ENCODE measurements at places on chromosomes 11 and 22.

GRCh38 chr11:92511522-92512203 is 287.0 kb downstream of the FAT3 start:
- DNase-seq = no peak

DNA sequence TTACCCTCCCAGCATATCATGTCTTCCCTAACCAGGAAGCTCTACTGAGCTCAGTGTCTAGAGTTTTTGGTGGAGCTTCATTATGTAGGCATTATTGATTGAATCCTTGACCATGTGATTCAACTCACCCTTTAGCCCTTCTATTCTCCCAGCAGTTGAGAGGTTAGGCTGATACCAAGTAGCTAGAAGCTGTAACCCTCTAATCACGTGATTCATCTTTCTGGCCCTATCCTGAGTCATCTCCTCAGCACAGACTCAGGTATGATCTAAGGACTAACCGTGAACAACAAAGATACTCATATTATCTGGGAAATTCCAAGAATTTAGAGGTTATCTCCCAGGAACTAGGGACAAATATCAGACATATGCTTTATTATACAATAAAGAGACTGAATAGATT is 625.5 kb downstream of the JRKL start:
- DNase-seq = no peak

DNA sequence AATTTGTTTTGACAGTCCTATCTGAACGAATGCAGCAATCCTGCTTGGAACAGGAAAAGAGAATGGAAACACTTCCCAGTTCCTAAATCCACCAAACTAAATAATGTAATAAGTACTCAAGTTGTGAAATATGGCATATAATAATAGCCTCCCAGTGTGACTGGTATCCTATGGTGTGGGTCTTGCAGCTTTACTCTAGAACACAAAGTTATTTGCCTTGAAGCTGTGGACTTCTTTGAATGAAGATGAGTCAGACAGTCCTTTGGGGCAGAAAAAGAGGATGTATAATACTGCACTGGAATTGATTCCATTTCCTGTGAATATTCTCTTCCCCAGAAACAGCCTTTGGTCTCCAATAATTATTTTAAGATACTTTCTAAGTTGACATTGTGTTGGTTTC is 887.0 kb downstream of the KCNA4 start:
- no peak for DNase-seq

DNA sequence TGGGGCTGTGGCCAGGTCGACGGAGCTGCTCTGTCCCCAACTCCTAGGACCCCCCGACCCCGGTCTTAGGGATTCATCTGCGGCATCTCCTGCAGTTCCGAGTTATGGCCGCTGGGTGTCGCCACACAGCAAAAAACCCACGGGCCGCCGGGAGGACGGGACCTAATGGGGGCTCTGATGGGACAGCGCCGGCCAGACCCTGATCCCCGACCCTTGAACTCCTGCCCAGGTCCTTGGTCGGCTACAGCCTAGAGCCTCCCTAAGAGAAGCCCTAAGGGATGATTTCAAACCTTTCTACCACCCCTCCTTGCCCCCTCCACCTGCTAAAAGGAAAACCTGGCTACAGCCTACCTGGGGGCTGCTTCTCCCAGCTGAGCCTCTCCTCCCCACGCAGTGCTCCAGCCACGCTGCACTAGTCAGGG is 30.8 kb upstream of the LRRC10B start:
- DNase-seq = no peak

DNA sequence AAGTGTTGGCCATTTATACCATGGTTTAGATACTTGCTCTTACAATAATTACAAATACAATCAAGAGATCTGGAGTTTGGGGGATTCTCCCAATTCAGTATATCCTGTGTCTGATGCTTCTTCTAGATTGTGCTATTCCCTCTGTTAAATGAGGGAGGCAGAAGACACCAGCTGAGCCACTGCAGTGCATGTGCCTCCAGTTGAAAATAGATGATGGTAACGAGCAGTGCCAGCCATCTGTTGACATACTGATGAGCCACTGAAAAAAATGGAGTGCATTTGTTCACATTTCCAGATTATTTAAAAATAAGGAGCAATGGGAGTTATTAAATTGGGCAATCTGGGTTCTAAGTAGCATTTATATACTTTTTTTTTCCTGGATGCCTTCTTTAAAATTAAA is 1428.0 kb upstream of the TENM4 start:
- no peak for DNase-seq

- DNase-seq = no peak
Observed at GRCh38 chr22:40484906-40485669, 114.7 kb downstream of the SGSM3 start.

GRCh38 chr11:76918941-76919386 is 58.2 kb downstream of the ACER3 start:
- DNase-seq = peak; percentile 24

DNA sequence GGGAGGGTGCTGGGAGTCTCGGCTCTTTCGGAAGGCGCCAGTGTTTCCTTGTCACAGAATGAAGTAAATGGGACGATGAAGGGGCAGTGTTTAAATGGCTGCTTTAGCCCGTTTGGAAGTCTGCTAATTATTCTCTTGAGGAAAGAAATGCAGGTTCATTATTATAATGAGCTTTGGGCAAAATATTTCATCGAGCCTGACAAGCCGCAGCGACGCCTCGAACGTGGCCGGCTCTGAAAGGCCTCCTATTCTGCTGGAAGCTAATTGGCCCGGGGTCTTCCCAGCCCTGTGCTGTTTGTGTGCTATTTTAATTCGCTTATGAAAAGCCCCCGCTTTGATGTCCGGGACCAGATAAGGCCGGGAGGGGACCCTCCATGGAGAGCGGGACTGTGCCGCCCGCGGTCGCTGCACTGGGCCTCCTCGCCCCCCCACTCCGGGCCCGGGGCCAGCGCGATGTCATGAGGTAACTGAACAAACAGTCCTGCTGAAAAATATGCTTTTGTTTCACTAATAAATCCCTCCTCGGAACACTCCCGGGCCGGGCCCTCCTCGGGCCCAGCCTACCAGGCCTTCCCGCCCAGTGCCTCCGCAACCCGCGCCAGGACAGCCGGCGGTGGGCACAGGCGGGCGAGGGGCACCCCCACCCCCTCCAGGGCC is 78.4 kb downstream of the CDKN1C start:
- no peak for DNase-seq

DNA sequence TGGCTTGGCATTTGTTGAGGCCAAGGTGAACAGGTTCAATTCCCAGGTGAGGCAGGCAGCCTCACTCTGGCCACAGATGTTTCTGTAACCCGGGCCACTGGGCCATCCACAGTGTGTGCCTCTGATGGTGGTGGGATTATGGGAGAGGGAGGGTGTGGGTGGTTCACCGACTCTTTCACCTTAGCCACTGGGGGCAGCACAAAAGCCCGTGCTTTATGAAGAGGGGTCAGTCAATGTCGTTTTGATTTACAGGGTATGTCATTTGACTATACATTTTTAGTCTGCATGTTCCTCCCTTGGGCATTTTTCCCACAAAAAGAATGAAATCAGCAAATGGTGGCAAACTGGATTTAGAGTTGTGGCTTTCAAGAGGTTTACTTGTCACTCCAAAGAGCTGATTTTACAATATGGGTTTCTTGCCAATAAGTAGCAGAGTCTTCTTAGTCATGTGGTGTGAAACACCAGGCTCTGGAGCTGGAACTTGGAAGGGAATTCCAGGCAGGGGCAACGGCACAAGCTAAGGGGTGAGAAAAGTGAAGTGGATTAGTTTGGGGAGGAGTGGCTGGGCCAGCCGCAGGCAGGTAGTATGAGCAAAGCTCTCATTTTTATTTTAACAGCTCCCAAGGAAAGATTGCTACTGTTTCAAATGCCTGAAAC is 217.8 kb upstream of the ZBED5 start:
- no peak for DNase-seq

- DNase-seq = no peak
Observed at GRCh38 chr11:44248109-44248508, 61.8 kb downstream of the ALX4 start.

- DNase-seq = no peak
Observed at GRCh38 chr11:66181632-66182315, 86.7 kb upstream of the RAB1B start.

- no peak for DNase-seq
Observed at GRCh38 chr11:62157603-62158002, 32.4 kb upstream of the SCGB1D1 start.

DNA sequence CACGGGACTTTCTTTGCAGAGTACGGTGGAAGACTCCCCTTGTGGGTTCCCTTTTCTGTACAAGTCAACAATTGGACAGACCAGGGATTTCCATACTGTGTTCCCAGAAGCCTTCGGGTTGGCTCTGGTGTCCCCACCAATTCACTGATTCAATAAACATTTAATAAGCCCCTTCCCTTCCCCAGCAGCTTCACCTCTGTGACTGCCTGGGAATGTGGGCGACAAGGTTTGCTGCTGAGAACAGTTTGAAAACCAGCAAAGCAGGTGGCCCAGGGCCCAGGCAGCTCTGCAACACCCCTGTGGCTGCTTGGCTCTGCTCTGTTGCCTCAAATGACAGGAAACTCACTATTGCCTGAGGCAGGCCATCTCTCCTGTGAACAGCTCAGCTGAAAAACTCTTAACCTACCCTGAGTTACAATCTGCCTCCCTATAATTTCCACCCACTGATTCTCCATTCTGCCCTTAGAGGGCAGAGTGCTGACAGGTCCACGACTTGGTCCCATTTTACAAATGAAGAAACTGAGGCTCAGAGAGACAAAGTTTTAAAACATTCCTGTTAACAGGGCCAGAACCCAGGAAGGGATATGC is 10.4 kb downstream of the ADORA2A start:
- DNase-seq = no peak

Data from HS-27A (cell line).